ENCODE measurements at places on chromosomes 16 and 17.

DNA sequence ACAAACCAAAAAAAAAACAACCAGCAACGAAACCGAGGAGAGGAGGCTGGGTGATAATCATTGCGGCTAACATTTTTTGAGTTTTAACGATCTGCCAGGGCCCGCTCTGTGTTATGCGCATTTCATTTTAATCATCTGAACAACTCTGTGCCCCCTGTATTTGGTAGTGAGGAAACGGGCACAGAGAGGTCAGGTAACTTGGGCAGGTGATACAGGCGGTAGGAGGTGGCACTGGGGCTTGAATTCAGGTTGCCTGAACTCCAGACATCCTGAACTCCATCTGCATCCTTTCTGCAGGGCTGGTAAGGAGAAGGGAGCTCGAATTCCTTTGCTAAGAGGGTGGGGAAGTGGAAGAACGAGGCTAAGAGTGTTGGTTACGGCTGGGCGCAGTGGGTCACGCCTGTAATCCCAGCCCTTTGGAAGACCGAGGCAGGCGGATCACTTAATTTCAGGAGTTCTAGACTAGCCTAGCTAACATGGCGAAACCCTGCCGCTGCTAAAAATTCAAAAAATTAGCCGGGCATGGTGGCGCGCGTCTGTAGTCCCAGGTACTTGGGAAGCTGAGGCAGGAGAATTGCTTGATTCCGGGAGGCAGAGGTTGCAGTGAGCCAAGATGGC, 1.1 kb downstream of the CLUAP1 start:
- no peak for DNase-seq

- no peak for DNase-seq
Observed at GRCh38 chr17:58193641-58194255, 1.2 kb downstream of the EPX start.

GRCh38 chr16:73743665-73744496, 552.7 kb upstream of the PSMD7 start:
- no peak for DNase-seq

GRCh38 chr17:67459985-67460384, 82.9 kb downstream of the PITPNC1 start:
- no peak for DNase-seq

DNA sequence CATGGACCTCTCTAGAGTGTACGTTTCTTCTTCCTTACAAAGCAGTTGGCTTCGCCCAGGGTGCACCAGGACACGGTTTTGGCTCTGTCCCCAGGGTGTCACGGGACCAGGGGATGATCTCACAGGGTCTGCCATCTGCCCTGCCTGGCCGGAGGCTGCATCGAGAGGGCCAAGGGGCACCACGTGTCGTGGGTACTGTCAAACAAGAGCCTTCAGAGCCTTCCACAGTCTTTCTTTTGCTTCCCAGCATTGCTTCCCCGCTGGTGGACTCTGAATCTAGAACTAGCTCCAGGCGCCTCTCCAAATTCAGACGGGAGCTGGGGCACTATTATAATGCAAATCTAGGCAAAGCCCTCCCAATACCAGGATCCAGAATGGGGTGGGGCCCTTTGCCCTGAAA, 47.9 kb downstream of the MAPT start:
- DNase-seq: no peak

DNA sequence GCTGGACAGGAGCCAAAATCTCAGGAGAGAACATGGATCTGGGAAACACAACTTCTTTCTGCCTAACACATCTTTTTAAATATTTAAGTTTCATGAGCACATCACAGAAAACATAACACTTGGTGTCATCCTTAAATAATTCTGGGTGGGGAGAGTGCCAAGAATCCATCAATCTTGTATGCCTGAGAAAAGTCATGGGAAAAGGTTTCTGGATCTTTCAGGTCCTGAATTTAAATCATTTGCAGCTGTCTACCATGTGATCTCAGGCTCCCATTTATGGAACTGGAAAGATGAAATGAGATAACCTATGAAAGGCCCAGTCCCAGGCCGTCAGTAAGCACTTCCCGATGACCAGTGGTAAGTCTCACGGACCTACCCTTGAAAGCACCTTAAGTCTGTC, 15.1 kb downstream of the CDH11 start:
- DNase-seq: no peak
